NCI-H1048 (cell line): ENCODE measurements at places on chromosomes 13 and 19.

DNA sequence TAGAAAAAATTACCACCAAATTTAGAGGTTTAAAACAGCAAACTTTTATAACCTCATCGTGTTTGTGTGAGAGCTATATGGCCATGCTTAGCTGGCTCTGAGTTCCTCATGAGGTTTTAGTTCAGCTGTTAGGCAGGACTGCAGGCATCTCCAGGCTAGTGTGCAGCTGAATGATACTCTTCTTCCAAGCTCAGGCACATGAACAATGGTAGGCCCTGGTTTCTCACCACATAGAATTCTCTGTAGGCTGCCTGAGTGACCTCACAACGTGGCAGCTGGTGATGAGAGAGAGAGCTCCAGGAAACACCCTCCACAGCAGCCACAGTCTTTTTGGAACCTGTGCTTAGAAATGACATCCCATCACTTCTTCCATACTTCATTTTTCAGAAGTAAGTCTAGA lies 540.6 kb upstream of the MIR17HG start:
- no peak for DNase-seq

- no peak for DNase-seq
Observed at GRCh38 chr13:41004875-41005693, 14.0 kb downstream of the ELF1 start.

DNA sequence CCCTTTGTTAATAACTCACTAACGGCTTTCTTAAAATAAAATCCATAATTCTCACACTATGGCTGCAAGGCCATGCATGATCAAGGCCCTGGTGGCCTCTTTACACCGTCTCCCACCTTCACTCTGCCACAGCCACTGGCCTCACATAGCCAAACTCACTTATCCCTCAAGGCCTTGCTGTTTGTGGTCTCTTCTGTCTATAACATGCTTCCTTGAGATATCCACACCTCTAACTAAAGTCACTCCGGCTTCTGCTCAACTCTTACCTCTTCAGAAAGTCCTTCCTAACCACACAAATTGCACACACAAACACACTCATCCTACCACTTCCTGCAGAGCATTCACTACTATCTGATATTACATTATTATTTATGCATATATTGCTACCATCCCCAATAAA lies 262.5 kb downstream of the DIAPH3 start:
- no peak for DNase-seq

DNA sequence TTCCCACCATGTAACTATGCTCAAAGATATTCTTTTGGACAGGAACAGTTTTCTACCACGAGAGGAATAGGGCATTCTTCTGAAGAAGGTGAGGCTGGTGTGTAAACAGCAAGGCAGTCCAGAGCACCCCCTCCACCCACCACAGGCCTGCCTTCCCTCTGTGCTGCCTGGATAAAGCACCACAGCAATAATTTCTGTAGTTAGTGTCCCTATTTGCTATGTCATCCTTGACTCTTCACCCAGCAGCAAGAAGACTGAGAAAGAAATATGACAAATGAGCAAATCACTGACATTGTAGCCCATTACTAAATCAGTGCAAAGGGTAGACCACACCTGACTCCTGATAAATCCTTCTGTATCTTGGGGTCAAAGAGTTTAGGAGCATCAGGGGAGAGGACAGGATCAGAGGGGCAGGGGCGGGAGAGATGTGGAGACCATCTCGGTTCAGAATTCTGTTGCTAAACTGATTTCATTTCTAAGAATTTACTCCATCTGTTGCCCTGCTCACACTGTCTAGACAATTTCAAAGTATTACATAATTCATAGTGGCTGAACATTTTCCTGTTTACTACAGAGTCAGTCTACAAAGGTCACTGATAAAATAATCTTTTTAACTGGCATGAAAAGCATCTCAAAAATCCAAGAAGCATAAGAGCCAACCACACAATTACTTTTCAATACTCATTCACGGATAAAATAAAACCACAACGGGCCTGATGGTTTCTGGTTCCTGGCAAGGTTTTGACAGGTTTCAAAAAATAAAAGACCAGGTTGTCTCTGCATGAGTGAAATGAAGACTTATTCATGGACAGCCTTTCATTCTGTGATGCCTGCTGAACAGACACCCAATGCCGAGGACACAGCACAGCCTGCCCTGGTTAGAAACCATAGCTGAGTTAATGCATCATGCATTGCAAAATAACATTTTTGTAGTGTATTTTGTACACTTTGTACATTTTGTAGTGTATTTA lies 88.4 kb upstream of the IRS2 start:
- DNase-seq: no peak

DNA sequence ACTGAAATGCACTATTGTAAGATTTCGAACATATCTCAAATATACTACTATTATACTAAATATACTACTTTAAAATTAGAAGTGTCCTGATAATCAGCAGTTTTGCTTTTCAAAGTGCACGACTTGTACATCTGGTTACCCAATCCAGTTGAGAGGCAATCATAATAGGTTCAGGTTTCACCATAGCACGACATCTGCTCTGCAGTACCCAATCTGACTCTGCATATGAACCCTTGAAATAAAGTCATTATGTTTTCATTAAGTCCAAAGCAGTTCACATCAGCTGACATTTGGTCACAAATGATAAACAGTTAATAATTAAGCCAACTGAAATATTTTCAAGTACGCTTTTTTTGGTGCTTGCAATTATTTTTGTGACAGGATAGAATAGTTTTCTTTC lies 90.6 kb downstream of the PCDH9 start:
- DNase-seq: no peak

- DNase-seq: no peak
Observed at GRCh38 chr13:72168126-72168855, 301.3 kb upstream of the DACH1 start.
